ENCODE measurements at places on chromosomes 12 and 14. TPM values are rescaled to one million over a fixed set of nuclear protein-coding genes. Genes with fewer than 3 reads are reported as not detected.

COX8C gene
- total RNA-seq = not detected

NFE2 gene
- total RNA-seq = not detected

MAX gene
- total RNA-seq = 26.8 TPM

IL26 gene
- not detected for total RNA-seq

OASL gene
- total RNA-seq = not detected

LMNTD1 gene
- not detected for total RNA-seq

SLC2A3 gene
- 58.0 TPM for total RNA-seq

TC2N gene
- total RNA-seq = 37.8 TPM

CLEC6A gene
- total RNA-seq = not detected

GPR84 gene
- total RNA-seq = not detected

CAPZA3 gene
- total RNA-seq = not detected

GTF2A1 gene
- total RNA-seq = 47.9 TPM

RD3L gene
- not detected for total RNA-seq

KCNMB4 gene
- total RNA-seq = 3.4 TPM

GPR68 gene
- total RNA-seq = not detected

BRAP gene
- total RNA-seq = 6.2 TPM

FOXN4 gene
- not detected for total RNA-seq

SCNN1A gene
- total RNA-seq = 14.3 TPM

IL31 gene
- total RNA-seq = not detected

CD9 gene
- total RNA-seq = 181 TPM

TEX52 gene
- total RNA-seq = not detected

SLCO1B1 gene
- not detected for total RNA-seq

WNT1 gene
- total RNA-seq = not detected

TAS2R30 gene
- 3.6 TPM for total RNA-seq

OAS2 gene
- total RNA-seq = 8.0 TPM

MFAP5 gene
- total RNA-seq = 174 TPM

GPR33 gene
- total RNA-seq = not detected

HELB gene
- total RNA-seq = 3.1 TPM

RNASE4 gene
- total RNA-seq = 23.2 TPM

NANOG gene
- not detected for total RNA-seq

RGS6 gene
- total RNA-seq = 0.11 TPM

ARG2 gene
- 10.1 TPM for total RNA-seq

GALNT9 gene
- not detected for total RNA-seq

TPPP2 gene
- total RNA-seq = not detected

EXOC3L4 gene
- not detected for total RNA-seq

CPNE6 gene
- total RNA-seq = not detected

DTX1 gene
- 4.5 TPM for total RNA-seq

PLBD1 gene
- total RNA-seq = 15.2 TPM

PRKD1 gene
- total RNA-seq = 34.6 TPM

MYO1A gene
- not detected for total RNA-seq

AP1G2 gene
- total RNA-seq = 56.2 TPM

USP5 gene
- 46.2 TPM for total RNA-seq

Data from ascending aorta (tissue), 2 donors.